GM18507 (cell line): ENCODE measurements at places on chromosomes 16 and 17.

DNA sequence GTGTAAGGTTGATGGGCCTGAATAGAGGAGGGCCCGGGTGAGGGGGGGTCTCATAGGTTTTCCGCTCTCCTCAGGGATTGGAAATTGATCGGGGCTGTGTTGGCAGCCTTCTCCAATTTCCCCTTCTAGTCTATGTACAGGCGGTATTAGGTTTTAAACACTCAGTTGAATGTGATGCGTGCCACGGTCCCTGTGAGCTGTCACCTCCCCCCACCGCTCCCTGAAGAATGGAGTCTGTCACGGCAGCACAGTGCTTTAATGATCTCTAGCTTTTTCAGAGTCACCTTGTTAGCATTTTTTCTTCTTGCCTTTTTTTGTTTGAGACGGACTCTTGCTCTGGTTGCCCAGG, 800 bp downstream of the COX4I1 start:
- DNase-seq: no peak

GRCh38 chr17:57282296-57282695, 26.0 kb downstream of the MSI2 start:
- no peak for DNase-seq

- no peak for DNase-seq
These were observed 20.8 kb downstream of the ZNHIT3 start for GRCh38 chr17:36507266-36507665.

- no peak for DNase-seq
These were observed 1.6 kb downstream of the ITGA2B start for GRCh38 chr17:44387804-44388203.

GRCh38 chr17:28904800-28905199, 1.9 kb upstream of the DHRS13 start:
- no peak for DNase-seq

GRCh38 chr16:82788225-82788624, 161.5 kb downstream of the CDH13 start:
- no peak for DNase-seq

DNA sequence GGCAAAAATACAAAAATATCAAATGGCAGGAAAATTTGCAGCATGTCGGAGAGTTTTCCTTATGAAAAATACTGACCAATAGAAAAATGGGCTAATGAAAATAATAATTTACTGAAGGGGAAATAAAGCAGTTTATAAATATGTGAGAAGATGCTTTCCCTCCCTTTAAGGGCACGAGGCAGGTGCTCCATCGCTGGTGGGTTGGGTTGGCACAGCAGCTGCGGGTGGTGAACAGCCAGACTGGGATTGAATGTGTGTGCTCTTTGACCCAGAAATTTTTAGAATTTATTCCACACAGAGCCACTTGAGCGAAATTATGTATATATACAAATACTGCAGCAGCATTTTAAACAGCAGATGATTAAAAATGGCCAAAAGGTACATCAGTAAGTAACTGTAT, 109.1 kb upstream of the ZNF750 start:
- no peak for DNase-seq

GRCh38 chr16:2422123-2422867, 7.0 kb upstream of the CCNF start:
- DNase-seq: no peak

- no peak for DNase-seq
These were observed 8.4 kb upstream of the SHCBP1 start for GRCh38 chr16:46629331-46630219.

- no peak for DNase-seq
These were observed 40.2 kb upstream of the BHLHA9 start for GRCh38 chr17:1229900-1230501.

DNA sequence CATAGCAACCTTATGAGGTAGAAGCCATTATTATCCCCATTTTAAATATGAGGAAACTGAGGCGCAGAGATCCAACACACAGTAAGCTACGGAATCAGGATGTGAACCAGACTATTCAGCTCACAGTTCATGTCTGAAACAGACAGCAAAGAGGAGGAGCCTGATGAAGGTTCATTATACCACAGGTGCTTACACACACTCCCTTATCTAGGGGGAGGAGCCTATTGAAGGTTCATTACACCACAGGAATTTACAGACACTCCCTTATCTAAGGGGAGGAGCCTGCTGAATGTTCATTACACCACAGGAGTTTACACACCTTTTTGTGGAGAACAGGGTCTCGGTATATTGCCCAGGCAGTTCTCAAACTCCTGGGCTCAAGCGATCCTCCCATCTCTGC, 21.9 kb downstream of the C16orf95 start:
- no peak for DNase-seq

DNA sequence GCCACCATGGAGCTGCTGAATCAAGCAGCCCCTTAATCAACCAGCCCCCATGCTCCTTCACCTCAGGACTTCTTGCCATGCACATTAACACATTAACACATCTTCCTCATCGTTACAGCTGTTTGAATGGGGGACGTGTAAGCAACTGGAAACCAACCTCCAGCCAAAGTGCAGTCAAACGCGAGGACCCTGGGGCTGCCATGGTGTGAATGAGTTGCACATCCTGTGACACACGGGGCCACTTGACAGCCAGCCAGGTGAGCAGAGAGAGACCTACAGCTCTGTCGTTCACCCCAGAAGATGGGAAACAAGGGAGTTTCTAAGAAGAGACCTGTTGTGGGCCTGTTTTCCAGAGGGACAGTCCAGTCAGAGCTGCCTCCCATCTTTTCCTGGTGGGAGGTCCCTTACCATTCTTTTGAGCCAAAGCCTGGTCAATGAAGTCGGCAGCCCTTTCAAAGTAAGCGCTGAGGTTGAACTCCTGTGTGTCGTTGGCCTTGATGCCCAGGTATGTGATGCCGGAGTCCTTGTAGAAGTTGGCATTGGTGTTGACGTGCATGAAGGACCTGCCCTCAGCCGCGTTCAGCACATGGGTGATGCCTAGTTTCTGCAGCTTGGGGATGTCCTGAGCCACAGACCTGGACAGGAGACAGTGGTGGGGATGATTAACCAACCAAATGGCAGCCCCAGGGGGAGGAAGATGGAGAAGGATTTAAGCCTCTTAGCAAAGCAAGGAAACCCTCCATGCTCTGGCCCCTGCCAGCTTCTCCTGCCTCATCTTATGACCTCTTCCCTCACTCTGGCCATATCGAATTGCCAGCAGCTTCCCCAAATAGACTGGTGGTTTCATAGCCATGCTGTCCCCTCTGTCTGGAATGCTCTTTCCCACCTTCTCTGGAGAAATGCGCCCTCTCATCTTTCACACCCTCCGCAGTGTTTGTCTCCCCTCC, 4.2 kb downstream of the DUSP3 start:
- no peak for DNase-seq

DNA sequence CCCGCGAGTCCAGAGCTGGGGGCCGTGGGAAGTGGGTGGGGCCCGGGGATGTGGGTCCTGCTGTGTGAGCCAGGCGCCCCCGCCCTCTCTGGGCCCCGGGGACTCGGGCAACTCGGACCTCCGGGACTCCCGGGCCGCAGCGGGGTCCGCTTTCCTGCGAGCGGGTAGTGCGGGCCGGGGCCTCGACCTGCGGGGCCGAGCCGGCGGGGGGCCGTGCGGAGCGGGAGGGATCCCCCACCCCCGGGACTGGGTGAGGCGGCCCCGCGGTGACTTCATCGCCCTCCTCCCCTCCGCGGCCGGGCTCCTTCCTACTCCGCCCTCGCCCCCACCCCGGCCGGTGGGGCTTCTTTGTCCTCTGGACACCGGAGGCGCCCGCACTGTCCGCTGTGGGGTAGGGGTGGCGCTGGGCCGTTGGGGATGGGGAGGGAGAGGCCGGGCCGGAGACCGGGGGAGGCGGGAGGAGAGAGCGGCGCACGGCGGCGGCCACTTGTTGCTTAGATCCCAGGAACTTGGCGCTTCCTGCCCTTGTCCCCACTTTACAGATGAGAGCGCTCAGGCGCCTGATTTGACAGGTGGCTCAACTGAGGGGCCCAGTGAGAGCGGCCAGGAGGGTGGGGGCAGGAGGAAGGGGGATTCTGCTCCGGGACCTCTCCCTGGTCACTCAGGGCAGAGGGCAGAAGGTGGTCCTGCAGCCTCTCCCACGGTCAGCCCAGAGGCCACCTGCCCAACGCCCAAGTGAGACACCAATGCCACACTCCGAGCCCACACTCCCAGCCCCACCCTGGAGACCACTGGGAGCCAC, 874 bp downstream of the CMTM3 start:
- no peak for DNase-seq

GRCh38 chr17:61409301-61410112, 9.9 kb downstream of the TBX2 start:
- DNase-seq: no peak

DNA sequence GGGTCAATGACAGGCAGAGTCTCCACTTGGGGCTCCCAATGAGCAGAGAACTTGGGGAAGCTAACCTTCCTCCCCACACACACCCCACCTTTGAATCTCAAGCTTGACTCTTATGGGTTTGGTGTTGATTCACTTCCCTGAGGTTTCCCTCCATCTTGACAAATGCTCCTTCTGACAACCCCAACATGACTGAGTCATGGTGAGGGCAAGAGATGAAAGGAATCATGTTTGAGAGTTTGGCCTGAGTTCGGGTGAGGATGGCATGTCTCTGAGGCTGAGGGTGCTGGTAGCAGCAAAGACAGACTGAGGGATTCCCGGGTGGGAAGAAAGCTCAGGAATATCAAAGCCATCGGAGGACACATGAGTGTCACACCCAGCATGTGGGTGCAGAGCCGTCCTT, 18.7 kb downstream of the KRT9 start:
- DNase-seq: no peak

DNA sequence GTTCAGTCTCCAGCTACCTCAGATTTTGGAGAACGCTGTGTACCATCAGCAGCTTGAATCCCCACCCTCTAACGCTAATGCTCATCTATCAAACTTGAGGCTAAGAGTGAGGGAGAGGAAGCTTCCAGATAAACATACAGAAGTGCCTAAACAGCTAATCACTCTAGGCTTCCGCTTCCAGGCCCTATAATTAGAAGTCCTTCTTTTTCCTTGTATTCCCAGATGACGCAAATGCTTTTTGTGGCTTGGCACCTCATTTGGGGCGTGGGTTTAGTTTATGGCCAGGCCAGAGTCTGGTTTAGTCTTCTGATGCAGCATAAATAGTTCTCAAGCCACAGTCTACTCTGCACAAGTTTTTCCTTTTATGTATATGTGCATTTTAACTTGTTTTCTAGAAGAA, 263.4 kb downstream of the BCAS3 start:
- no peak for DNase-seq

- no peak for DNase-seq
These were observed 1.7 kb downstream of the EMP2 start for GRCh38 chr16:10578474-10579316.

- DNase-seq: no peak
These were observed 346.2 kb upstream of the TBX2 start for GRCh38 chr17:61053469-61053868.

DNA sequence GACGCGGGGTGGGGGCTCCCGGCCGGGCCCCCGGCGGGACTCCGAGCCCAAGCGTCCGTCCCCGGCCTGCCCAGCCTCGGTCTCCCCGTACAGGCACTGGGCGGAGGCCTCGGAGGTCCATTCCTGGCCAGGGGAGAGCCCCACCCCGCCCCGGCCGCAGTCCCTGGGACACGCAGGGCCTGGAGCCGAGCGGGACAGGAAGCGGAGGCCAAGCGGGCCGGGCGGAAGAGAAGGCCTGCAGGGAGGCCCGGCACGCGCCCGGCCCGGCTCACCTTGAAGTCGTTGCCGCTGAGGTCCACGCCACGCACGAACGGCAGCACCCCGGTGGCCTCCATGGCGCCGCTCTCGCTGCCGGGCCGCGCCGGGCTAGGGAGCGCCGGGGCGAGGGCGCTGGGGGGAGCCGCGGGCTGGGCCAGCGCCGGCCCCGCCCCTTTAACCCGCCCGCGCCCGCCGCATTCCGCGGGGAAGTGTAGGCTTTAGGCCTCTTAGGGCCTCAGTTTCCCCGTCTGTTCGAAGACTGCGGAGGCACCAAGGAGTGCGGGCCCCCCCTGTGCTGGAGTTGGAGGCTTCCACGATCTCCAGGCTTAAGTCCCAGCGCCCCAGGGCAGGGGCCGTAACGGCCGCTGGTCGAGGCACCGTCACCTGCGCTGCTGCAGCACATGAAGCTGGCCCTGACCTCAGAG, at the start of gene FLII:
Gene FLII, minus strand, starts transcription at position 383 of the 683 bp plus-strand sequence. Its CDS starts 48 bp downstream, at position 335.
- DNase-seq: no peak

DNA sequence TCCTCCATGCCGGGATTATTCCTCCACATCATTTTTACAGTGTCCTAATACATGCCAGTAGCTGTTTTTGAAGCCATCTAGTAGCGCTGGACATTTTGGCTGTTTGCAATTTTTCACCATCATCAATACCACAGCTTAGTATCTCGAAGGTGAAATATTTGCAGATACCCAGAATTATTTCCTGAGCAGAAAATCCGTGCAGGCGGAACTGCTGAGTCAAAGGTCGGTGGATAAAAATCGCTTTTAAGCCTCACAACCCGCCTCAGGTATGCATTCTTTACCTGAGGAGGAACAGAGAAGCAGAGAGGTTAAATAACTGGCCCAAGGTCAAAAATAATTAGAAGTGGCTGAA, 584 bp upstream of the TNRC6A start:
- DNase-seq: no peak

GRCh38 chr17:50257676-50258224, 16.5 kb upstream of the TMEM92 start:
- no peak for DNase-seq

DNA sequence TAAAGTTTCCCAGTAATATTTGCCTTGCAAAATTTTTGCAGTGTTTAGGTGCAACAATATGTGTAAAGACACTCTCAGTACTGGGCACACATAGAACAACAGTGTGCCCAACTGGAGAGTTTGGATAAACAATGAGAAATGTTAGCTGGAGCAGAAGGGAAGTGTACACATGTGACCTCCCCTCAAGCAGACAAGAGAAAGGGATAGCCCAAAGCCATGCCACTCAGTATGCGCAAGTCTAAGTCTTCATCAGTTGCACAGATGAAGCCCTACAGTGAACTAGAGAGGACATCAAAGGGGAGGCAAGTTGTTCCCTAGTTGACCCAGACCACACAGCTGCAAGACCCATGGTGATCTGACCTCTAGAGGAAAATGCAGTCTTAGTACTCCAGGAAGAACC, 97.9 kb upstream of the CDH11 start:
- no peak for DNase-seq

- no peak for DNase-seq
These were observed 56.9 kb upstream of the PHOSPHO1 start for GRCh38 chr17:49287481-49287880.

DNA sequence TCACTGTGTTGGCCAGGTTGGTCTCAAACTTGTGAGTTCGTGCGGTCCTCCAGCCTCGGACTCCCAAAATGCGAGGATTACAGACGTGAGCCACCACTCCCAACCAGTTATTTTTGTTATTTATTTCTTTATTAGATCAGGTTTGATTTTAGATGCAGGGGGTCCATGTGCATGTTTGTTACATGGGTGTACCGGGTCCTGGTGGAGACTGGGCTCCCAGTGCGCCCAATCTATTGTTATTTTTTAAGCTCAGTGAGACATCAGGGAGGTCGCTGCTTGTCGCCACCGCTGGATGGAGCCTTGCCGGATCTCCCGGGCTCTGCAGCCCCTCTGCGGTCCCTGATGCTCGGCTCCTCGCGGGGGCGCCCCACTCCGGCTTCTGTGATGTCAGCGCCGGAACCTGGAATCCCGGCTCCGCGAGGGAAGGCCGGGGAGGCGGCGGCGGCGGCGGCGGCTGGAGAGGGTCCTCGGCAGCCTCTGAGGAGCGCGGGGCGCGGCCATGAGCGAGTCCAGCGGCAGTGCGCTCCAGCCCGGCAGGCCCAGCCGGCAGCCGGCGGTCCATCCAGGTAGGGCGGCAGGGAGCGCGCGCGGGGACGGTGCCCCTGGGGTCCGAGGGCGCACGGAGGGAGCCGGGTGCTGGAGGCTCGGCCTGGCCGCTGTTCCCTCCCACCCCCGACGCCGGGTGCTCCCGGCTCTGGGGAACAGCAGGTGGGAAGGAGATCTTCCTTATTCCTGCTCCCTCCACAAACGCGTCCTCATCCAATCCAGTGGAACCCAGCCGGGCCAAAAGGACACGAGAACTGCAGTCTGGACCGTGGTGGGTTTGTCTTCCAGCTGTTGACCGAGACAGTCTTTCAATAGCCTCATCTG, at the start of gene TMC7:
Gene TMC7, plus strand, starts transcription at position 370 of the 870 bp plus-strand sequence. Its CDS starts 130 bp downstream, at position 500.
- no peak for DNase-seq
